ENCODE measurements at places on chromosomes 1 and 21.

- DNase-seq: no peak
Measured at GRCh38 chr1:230159580-230159979, 92.5 kb downstream of the GALNT2 start.

DNA sequence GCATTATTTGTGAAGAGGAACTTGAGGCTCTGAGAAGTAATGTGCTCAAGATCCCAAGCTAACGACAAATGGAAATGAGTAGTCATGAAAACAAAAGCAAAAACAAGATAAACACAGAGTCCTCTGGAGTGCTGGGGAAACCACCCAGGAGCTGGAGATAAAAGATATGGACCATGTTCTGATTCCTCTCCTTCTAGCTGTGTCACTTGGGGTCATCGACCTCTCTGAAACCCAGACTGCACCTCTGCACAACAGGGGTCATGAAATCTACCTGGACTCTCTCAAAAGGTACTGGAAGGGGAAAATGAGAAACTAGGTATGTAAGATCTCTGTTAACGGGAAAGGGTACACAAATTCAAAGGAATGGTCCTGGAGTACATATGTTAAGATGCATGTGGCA lies 6.5 kb downstream of the PGLYRP4 start:
- DNase-seq: no peak

GRCh38 chr1:147627435-147628110 lies 42.8 kb downstream of the ACP6 start:
- peak; percentile 65 for DNase-seq

- no peak for DNase-seq
Measured at GRCh38 chr1:64878931-64879611, 87.3 kb downstream of the JAK1 start.

DNA sequence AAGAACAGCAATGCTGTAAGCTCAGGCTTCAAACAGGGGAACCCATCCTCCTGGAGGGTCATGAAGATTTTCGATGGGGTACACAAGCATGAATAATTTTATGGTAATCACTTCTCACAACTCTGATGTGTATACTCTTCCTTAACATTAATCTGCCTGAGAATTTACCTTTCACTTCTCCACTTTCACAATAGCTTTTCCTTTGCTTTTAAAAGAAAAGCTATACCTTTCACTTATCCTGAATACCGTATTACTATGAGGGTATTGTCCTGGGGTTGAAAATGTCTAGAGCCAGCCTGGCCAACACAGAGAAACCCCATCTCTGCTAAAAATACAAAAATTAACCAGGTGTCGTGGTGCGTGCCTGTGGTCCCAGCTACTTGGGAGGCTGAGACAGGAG lies 12.7 kb upstream of the ZYG11B start:
- DNase-seq: no peak

- peak; percentile 59 for DNase-seq
Measured at GRCh38 chr1:153677718-153678518, 570 bp upstream of the NPR1 start.

DNA sequence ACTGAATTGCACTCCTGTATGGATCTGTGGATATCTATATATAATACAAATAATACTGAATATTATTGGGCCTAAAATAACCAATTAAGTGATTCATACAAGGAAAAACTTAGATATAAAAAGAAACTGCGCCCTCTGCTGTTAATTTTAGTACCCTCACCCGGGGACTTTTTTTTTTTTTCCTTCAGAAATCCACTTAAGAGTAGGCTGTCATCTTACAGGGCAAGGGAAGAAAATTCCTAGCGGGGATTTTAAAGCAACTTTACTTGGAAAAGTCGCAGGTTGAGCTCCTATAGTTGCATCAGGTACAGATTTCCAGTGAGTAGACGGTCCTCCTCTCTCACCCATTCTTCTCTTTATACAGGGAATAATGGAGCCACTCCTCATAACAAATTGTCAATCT lies 1.3 kb downstream of the NTNG1 start:
- peak; percentile 5 for DNase-seq

GRCh38 chr1:187842406-187843165 lies 1013.8 kb downstream of the PLA2G4A start:
- no peak for DNase-seq

DNA sequence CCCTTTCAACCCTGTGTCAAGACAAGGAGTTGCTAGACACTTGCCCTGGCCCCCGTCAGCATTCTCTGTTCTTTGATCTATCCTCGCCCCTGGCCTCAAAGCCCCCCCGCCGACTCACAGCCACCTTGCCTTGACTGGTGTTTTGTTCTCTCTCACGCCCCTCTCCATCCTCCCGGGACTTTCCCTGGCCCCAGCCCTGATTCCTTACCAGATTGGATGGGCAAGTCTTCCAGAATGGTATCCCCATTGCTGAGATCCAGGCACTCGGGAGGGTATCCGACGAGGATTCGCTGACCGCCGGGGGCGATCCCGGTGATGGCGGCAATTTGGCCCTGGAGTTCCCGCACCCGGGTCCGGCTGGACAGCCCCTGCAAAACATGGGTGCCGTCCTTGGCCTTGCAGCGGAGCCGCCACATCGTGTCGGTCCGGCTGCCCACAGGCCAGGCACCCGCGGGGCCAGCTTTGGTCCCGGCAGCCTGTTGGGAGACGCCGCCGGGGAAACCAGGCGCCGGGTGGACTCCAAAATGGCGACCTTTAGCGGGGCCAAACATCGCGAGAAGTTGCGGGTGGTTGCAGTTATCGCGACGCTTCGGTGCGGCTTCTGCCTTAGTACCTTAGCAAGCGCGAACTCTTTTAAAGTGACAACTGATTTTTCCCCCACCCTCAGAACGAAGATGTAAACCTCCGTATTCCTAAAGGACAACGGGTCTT lies 373 bp downstream of the YOD1 start:
- peak; percentile 93 for DNase-seq

DNA sequence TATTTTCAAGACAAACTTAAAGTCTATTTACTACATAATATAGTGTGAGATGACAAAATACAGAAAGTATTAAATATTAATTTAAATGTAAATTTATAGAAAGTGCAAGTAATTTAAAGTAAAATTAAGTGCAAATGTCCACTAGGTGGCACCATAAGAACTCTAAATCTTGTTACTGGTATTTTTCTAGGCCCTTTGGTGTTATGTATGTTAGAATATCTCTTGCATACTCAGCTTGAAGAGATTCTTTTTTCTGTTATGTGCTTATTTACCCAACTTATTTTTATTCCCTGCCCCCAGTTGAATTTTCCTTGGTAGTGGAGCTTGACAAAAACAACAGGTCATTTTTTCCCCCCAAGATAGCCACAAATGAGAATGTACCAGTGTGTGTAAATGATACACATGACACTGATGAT lies 71.5 kb downstream of the RPS6KC1 start:
- peak; percentile 37 for DNase-seq

DNA sequence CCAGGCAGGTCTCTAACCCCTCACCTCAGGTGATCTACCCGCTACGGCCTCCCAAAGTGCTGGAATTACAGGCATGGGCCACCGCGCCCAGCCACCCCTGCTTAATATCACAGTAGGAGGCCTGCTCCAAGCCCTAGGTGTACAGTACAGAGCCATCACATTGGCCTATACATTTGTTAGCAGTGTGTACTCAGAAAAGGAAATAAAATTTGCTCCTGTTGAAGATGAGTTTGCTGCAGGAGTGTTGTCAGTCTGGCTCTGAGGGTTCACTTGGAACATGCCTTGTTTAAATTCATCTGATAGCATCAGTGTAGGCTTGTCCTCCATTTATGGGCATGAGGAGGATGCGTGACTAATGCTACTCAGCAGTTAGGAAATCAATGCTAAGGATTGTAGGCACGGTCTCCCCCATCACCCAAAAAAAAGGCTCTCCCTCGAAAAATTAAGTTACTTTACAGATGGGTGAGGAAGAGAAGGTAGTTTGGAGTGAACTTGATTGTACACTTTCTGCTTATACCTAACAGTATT lies 4.6 kb upstream of the ENAH start:
- no peak for DNase-seq

DNA sequence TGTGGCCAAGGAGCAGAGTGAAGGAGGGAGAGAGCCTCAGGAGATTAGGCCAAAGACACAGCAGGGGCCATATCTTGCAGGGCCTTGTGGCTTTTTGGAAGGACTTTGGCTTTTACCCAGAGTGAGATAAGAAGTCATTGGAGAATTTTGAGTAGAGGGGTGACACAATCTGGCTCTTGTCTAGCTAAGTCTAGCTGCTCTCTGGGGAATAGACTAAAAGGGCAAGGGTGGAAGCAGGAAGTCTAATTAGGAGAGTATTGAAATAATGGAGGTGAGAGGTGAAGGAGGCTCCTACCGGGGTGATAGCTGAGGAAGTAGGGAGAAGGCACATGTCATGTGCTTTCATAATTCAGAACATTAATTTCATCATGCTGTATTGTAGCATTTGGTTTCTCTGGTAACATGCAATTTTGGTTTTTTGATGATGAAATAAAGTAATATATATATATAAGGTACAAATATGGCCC lies 34.3 kb upstream of the KCNA3 start:
- DNase-seq: no peak

DNA sequence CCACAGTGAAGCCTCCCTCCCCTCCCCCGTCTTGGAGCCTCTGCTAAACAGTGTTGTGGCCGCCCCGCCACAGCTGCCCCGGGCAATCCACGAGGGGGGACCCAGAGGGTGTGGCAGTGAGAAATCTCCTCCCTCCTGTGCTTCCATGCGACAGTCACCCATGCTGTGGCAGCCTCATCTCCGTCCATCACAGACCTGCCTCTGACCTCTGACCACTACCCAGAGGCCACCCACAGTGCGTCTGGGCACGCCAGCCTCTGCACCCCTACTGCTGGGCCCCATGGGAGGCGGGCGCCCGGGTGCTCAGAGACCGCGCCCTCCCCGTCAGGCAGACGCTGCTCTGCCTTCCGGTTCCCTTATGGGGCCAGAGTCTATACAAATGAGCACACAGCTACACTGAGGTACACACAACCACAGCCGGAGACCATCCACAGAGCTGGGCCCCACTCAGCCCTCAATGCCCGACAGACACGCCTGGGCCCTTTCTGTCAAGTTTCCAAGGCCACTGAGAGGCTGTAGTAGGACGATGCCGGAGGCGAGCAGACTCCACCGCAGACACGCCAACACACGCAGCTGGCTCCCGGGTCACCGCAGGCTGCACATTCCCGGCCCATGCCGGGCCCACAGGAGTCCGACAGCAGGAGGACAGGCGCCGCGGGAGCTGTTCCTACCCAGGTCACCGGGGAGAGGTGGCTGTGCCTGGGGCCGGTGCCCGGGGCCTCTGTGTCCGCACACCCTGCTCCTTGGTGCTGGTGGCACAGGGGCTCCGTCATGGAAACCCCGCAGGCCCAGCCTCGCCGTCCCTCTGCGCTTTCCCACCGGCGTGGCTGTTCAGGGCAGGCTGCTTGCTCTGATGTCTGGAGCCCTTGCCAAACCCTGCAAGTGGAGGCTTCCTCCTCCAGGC lies 23.9 kb upstream of the TMEM52 start:
- DNase-seq: no peak

DNA sequence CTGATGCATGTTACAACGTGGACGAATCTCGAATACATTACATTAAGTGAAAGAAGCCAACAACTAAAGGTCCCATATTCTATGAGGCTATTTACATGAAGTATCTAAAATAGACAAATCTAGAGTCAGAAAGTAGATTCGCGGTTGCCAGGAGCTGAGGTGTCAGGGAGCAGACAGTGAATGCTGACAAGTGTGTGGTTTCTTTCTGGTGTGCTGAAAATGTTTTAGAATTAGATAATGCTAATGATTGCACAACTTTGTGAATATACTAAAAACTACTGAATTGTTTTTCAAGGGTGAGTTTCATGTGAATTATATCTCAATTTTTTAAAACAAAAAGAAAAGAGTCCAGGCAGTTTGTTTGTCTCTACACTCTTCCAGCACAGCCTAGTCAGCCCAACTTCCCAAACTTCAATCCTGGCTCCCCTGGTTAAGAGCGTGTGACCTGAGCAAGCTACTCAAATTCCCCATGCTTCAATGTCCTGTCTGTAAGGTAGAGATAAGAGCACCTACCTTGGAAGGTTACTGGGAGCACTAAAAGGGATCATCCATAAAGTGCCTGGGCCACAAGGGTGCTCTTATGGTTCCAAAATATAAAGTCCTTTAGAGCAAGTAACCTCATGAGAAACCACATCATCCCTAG lies 20.9 kb downstream of the HLCS start:
- DNase-seq: no peak

- DNase-seq: no peak
Measured at GRCh38 chr1:65503427-65503826, 83.0 kb downstream of the LEPR start.

DNA sequence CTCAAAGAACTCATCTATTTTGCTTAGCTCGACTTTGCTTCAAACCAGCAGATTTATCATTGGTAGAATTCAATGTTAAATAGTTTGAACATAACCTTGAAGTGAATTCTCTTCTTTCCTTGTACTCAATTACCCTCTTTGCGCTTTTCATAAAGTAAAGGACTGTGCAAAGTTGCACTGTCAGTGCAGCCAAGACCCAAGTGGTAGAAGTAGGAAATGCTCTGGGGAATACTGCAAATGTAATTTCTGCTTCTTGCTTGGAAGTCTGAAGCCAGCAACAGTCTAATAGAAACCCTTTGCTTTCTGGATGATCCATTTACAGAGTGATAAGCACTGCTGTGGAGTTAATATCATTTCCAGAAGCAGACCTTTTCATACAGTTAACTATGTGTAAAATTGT lies 936.7 kb upstream of the TMPRSS15 start:
- no peak for DNase-seq

DNA sequence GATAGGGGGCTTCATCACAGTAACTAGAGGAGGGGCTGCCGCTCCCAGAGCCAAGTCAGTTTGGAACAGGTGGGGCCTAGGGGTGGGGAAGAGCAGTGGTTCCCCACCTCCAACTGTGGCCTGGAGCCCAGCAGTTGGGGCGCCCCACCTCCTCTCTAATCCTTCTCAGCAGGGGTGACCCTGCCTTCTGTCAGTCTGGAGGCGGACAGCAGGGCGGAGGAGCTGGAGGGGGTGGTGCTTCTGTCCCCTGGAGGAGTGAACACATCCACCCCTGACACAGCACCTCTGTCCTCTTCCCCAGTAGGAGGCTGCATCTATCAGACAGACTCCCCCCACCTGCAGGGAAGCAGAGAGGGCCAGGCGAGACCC lies 73.8 kb downstream of the MRPL37 start:
- no peak for DNase-seq

GRCh38 chr1:64823691-64824476 lies 79.0 kb downstream of the RAVER2 start:
- DNase-seq: peak; percentile 75

DNA sequence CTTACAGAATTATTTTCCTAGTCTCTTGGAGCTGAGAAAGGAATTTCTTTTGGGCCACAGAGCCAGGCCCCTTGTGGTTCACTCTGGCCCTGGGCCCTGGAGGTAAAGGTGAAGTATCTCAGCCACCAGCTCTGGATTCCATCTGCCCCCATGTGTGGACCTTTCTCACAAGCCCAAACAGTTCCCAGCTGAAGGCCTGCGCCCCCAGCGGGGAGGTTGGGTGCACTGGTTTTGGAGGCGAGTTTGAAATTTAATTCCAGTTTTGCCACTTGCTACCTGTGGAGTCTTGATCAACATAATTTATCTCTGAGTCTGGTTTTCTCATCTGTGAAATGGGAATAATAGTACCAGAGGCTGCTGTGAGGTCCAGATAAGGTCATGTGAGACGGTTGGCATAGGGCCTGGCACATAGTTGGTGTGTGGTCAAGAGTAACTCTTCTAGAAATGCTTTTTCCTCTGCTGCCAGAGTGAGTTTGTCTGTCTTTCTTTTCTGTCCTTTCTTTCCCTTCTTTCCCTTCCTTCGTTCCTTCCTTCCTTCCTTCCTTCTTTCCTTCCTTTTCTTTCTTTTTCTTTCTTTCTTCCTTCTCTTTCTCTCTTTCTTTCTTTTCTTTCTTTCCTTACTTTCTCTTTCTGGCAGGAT lies 6.1 kb downstream of the AGTRAP start:
- DNase-seq: no peak

GRCh38 chr1:152757747-152758146 lies at the start of gene KPRP:
KPRP (plus strand) TSS chr1:152758025; CDS start chr1:152759589, 1,564 bp downstream.
- DNase-seq: no peak

- no peak for DNase-seq
Measured at GRCh38 chr1:118899340-118899739, 88.8 kb downstream of the TBX15 start.
